CD4-positive, alpha-beta T cell (primary cell): ENCODE measurements at places on chromosomes 3 and 15.

GRCh38 chr3:56836276-56837163 is 34.8 kb upstream of the ARHGEF3 start:
- no peak for DNase-seq

GRCh38 chr3:101833446-101833974 is 15.8 kb upstream of the NFKBIZ start:
- no peak for DNase-seq

GRCh38 chr3:139762302-139762701 is 84.5 kb upstream of the NMNAT3 start:
- no peak for DNase-seq

DNA sequence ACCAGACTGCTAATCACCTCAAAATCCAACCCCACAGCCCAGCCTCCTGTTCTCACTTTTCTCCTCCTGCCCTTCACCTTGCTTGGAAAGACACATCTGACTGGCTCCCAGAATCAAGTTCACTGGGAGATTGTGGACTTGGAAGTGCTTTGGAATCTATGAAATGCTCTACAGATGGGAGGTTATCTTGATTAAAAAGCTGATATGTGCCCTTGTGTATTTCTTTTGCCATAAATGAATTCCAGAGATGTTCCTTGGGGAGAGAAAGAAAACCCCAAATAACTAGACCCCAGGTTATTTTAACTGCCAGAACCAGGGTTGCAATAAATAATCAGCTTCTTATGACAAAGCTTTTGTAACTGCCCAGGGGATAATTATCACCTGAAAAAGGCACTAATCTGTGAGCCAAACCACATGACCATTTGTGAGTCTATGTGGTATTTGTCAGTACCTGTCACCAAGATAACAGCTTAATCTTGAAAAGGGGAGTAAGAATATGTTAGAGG is 21.7 kb upstream of the ARHGEF3 start:
- no peak for DNase-seq

DNA sequence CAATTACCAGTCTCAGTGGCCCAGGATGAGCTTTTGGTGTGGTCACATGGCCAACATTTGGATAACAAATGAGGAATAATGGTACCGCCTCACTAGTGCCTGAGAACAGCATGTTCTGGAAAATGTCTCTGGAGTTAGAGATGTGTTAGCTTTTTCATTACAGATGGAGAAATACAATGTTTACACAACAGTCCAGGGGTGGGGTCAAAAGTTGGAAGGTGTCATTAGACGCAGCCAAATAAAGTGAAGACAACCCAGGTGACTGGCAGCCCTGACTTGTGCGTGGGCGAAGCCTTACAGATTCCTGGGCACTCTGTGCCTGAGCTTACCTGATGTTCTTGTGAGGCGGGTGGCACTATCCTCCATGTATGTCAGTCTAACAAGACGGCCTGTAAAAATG is 12.8 kb downstream of the IL17RB start:
- DNase-seq: no peak

DNA sequence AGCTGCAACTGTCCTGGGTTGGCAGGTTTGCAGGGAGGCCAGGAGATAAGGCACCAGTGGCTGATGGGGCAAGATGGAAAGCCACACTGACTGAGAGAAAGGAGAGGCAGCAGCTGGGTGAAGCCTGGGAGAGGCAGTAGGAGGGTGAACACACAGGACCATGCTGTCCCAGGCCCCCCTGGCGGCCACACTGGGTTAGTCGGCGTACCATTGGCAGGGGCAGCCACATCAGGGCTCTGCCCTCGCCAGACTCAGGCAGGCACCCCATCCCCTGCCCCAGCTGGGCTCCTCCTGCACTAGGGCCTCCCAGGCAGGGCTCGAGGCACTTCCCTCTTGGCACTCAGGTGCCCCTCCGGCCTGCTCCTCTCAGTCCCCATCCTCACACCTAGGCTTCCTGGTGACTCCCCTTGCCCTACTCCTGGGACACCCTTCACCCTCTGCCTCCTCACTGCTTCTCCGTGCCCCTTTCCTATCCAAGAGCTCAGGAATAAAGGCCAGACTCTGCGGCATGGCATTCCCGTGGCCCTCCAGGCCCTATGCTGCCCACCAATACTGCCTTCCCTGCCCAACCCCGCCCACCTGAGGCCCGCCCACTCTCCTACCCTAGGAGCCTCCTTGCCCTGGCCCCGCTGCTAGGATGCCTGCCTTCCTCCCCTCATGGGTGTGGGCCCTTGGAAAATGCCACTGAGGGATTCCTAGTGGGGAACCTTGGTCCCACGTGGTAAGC is 28.7 kb upstream of the DUSP7 start:
- no peak for DNase-seq
